EH (cell line): ENCODE measurements at places on chromosomes 11 and 22.

DNA sequence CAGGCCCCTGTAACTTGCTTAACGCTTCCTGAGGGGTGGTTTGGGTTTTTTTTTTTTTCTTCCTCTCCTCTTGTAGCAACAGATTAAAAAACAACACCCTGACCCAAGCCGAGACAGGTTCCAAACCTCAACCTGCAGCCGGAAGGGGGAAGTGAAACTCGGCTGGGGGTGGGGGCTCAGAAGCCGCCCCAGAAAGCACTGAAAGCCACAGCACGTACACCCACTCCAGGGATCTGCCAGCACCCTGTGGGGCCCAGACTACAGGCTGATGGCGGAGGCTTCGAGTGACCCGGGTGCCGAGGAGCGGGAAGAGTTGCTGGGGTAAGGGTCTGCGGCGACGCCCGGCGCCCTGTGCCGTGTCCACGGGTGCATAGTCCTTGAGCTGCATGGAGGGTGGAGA lies at the start of gene LSP1:
TSS of gene LSP1 (plus strand) at position 208 of the 400 bp plus-strand sequence. CDS start at position 269, 61 bp downstream.
- DNase-seq: no peak

GRCh38 chr11:114736806-114737205 lies 58.5 kb downstream of the NXPE2 start:
- no peak for DNase-seq

DNA sequence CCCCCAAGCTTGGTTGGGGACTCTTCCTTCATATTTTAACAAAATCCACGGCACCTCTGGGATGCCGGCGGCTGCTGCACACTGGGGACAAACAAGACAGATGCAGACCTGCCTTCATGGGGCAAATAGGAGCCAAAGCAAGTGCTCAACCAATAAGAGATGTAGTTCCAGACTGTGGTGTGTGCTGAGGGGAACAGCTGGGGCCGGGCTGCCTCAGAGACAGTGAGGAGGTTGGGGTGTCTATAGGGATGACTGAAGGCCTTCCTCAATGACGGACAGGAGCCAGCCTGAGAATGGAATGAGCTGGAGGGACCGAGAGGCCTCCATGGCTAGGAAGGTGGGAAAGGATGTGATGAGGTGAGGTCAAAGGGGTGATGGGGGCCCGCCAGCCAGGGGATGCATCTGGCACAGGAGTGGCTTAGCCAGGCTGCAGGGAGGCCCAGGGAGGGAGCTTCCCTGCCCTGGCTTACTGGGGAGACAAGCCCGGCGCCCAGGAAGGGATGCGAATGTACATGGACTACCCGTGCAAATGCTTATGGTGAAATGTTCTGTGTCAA lies 10.3 kb upstream of the CTSD start:
- no peak for DNase-seq

GRCh38 chr11:111330234-111330893 lies 32.0 kb downstream of the POU2AF3 start:
- no peak for DNase-seq

- no peak for DNase-seq
Measured at GRCh38 chr22:45916515-45916914, 60.4 kb downstream of the WNT7B start.

GRCh38 chr22:20031732-20032406 lies 11.0 kb downstream of the TANGO2 start:
- no peak for DNase-seq

DNA sequence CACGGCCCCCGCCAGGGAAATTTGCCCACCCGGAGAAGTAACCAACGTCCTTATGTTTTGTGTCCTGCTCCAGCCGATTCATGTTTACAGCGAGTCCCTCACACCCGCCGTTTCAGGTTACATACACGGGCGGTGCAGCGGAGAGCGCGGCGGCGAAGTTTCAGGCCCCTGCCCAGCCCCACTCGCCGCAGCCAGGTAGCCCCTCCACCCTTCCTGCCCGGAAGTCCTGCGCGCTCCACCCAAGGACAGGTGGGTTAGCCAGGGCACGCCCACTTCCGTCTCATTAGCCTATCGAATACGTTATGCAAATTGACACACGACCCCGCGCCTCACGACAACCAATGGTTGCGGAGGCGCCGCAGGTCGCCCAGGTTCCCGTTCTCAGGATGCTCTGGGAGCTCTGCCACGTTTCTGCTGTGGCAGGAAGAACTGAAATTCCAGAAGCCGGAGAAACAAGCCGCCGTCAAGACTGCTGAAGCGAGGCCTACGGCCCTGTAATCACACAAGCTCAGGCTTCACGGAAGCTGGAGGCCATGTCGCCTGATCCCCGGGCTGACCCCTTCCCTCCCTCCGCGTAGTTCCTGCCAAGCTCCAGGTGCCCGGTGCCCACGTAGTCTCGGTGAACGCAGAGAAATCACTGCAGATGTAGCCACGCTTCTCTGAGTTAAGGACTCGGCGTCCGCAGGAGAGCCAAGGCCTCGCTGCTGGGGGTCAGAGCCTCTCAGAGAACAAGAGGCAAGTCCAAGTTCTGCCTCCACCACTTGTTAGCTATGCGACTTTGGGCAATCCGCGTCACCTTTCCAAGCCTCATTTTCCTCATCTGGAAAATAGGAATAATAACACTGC lies 22.4 kb upstream of the MYH9 start:
- DNase-seq: peak; percentile 30

GRCh38 chr22:45455621-45456020 lies 42.1 kb downstream of the RIBC2 start:
- peak; percentile 67 for DNase-seq

DNA sequence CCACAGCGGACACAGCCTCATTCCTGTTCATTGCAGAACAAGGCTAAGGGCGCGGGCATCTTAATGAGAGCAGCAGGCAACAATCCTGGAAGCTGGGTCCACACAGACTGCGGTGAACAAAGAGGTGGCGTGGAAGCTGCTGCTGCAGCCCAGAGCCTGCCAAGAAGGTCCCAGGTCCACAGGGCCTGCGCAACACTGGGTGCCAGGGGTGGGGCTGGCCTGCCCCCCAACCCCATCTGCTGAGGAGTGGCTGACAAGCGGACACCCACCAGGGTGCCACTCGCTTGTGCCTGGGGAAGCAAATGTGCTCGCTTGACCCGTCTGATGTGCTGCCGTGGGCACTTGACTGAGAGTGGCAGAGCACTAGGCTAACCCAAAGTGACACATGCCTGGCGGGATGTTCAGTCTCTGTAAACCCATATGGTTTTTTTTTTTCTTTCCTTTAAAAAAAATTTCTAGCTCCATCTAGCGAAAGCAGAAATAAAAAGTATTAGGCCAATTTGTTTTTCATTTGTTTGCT lies 83.2 kb upstream of the PITPNB start:
- peak; percentile 35 for DNase-seq

- DNase-seq: no peak
Measured at GRCh38 chr22:24981656-24982055, 29.1 kb downstream of the KIAA1671 start.

DNA sequence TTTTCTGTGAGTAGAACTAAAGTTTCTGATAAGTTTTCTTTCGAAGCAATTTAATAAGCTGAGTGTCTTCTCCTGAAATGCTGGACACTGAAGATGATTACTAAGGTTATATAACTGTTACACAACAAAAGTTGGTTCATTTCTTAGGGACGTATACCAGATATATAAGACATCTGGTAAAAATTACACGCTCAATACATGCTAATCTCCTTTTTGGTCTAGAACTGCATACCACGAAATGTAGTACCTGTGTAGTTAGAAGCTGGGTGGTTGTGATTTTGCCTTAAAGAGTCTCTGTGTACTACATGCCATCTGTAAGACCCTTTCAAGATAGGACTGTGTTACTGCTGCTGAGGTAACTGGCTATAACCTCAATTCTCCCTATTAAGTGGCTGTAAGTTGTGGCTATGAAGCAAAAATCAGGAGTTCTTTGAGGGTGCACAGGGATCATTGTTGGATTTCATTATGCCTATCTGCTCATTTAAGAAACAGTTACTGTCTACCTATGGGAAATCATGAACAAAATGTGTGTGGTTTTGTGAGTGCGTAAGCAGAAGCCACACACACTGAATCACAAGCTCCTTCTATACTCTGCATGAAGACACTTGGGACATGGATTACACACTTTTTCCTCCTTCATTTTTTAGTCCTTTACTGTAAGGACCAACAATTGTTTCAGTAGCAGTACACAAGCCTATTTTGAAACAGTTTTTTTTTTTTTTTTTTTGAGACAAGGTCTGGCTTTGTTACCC lies 195.9 kb downstream of the SWAP70 start:
- DNase-seq: peak; percentile 71

DNA sequence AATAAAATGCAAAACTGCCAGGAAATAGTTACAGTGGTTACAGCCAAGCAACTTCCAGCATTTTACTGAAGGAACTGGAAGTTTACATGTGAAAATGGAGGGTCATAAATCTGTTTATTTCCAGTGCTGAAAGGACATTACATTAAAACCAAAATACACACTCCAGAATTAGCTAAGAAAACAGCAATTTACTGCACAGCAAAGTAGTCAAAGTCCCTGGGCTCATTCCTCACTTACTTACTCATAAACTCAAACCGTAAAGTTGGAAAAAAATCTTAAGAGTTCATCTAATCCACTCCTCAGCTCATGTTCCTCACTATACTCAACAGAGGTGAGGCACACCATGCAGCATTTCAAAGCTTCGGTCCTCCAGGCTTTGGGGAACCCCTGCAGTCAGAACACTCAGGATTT lies 17.4 kb downstream of the CTSC start:
- peak; percentile 95 for DNase-seq

DNA sequence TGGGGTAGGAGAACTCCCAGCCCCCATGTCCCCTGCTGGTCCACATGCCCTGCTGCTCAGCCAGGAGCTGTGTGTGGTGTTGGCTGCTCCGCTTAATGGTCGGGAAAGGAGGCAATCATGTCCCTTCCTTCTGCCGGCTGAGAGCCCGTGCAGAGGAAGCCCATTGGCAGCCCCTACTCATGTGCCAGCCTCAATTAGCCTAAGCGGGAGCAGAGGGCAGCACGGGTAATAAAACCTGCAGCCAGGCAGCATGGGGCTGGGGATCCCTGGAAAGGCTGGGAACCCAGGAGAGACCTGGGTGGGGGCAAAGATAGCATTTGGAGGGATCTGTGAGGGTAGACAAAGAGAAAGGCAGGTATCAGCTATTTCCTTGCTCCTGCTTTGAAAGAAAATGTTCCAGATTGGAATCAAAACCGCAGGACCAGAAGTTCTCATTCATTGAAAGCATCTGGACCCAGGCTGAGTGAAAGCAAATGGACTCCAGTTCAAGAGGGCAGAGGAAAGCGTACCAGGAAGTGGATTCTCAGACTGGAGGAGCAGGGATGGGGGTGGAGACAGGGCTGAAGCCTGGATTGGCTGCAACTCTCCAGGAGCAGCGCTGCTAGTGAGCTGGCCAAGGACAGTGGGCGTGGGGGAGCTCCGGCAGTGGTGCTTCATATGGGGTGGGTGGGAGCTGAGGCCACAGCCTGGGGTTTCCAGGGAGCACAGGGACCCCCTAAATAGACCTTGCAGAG lies 103.4 kb upstream of the NECTIN1 start:
- peak; percentile 51 for DNase-seq

GRCh38 chr11:16180868-16181267 lies 175.5 kb downstream of the SOX6 start:
- DNase-seq: no peak

GRCh38 chr11:70270877-70271648 lies 573 bp downstream of the PPFIA1 start:
- DNase-seq: peak; percentile 76

GRCh38 chr11:8263769-8264410 lies at the start of gene LMO1:
Gene LMO1, minus strand, starts transcription at chr11:8263878. Its CDS starts 516 bp downstream, at chr11:8263362.
- peak; percentile 72 for DNase-seq

DNA sequence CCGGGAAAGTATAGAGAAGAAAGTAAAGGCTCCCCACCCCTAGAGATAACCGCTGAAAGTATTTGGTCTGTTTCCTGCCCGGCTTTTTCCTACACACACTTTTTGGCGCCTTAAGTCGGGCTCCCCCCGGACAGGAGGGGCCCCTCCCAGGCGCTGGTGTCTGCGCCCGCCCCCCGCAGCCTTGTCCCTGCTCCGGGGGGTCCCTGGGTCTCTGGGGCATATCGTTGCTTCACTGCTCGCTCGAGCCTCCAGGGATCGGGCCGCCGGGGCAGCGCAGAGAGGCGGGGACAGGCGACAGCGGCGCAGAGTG lies 928 bp upstream of the CRACR2B start:
- no peak for DNase-seq

DNA sequence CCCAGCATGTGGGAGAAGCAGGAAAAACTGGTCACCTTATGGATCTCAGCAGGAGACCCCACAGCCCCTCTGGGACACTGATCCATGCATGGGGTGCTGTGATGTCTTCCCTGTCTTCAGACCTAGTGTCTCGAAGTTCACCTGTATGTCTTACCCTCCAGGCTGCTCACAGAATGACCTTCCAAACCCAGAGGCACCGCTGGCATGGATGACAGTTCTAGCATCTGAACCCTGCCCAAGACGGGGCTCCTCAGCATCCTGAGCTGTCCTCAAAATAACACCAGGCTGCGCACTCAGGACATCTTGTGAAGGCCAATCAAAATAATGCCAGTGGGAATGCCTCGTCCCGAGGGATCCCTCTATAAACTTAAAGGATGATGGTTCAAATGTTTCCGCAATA lies 824.9 kb downstream of the TBC1D22A start:
- DNase-seq: no peak

DNA sequence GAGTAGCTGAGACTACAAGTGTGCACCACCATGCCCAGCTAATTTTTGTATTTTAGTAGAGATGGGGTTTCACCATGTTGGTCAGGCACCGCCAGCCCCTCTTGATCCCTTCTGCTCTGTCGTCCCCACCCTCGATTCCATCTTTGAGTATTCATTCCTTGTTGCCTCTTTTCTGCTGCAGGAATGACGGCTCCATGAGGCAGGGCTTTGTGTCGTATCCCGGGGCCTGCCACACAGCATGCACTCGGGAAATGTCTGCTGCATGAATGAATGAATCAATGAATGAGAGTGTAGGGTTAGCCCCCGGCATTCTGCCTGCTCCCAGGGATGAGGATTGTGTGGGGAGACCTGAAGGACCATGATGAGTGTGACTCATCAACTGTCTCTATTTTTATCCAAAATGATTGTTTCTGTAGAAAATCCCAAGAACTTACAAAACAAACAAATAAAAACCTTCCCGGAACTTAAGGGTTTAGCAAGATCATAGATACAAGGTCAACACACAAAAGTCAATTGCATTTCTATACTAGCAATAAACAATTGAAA lies 54.6 kb upstream of the SLC22A12 start:
- DNase-seq: peak; percentile 87

- DNase-seq: no peak
Measured at GRCh38 chr11:120917559-120918239, 106.2 kb upstream of the TBCEL start.

- DNase-seq: no peak
Measured at GRCh38 chr11:14956111-14956510, 16.0 kb downstream of the CALCA start.

DNA sequence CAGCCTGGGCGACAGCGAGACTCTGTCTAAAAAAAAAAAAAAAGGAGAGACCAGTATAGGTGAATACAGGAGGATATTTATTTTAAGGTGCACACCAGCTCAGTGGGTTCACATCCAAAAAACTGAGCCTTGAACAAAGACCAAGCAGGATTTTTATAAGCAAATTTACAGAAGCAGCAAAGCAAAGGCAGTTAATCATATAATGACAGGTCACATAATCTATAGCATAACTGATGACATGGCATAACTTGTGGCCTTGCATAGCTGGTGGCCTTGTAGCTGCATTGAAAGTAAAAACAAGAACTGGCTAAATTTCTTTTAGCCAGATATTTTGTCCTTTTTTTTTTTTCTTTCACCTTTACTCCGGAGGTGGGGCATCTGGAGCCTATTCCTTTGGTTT lies 2.7 kb upstream of the PLAAT3 start:
- DNase-seq: no peak

- no peak for DNase-seq
Measured at GRCh38 chr11:92822410-92822809, 147.0 kb upstream of the MTNR1B start.
